Chondrocyte (in vitro differentiated cells): ENCODE measurements at places on chromosomes 7 and 10. TPM values are rescaled to one million over a fixed set of nuclear protein-coding genes. Genes with fewer than 3 reads are reported as not detected.

GRCh38 chr10:96255549-96256333 is 15.6 kb downstream of the BLNK start:
- no peak for DNase-seq
- no peak overlapping the region for H3K4me3 ChIP-seq
- H3K27me3 ChIP-seq, result no peaks in the 10 kb centered on the region
- no peaks in the 10 kb centered on the region for H3K36me3 ChIP-seq

DNA sequence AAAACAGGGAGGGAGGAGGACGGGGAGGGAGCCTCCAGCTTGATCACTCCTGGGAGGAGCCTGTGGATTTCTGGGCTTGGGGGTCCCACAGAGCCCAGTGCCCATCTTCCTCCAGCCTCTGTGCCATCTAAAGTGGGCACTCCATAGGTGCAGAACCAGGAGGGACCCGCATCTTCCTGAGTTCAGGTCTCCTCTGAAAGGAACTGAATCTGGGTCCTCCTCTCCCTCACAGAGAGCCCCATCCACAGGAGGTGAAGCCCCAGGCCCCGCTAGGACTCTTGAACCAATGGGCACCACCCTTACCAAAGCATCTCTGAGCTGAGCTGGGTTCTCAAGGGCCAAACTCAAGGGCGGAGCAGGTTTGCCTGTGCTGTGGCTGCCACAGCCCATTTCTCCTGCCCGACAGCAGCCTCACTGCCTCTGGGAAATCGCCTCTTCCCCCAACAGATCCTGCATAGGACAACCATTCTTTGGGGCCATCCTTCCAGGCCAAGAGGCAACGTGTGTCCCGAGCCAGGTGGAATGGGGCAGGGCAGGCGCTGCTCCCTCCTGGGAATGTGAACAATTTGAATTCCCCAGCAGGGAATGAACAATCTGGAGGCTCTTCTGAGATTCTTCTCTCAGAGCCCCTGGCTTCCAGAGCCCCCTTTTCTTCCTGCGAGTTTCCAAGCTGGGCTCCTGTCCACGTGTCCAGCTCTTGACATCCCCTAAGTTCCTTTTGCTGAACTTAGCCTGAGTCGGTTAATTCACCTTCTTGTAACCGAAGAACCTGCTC is 411.0 kb upstream of the FOXK1 start:
- H3K4me1 ChIP-seq, result no peaks in the 10 kb centered on the region
- no peak overlapping the region for H3K27ac ChIP-seq
- H3K4me3 ChIP-seq, result no peak overlapping the region
- DNase-seq, result no peak

- no peaks in the 10 kb centered on the region for H3K36me3 ChIP-seq
- DNase-seq, result no peak
- H3K27ac ChIP-seq, result no peak overlapping the region
- H3K4me1 ChIP-seq, result peaks cover 18% of the 10 kb centered on the region
- H3K27me3 ChIP-seq, result peaks cover 8% of the 10 kb centered on the region
Measured at GRCh38 chr7:29291723-29292618, 97.4 kb downstream of the CHN2 start.

GRCh38 chr10:133079836-133080682 is 7.7 kb upstream of the ADGRA1 start:
- H3K4me3 ChIP-seq, result no peak overlapping the region
- H3K36me3 ChIP-seq, result no peaks in the 10 kb centered on the region
- H3K27ac ChIP-seq, result no peak overlapping the region
- H3K4me1 ChIP-seq, result no peaks in the 10 kb centered on the region
- DNase-seq, result no peak
- peaks cover 18% of the 10 kb centered on the region for H3K27me3 ChIP-seq

DNA sequence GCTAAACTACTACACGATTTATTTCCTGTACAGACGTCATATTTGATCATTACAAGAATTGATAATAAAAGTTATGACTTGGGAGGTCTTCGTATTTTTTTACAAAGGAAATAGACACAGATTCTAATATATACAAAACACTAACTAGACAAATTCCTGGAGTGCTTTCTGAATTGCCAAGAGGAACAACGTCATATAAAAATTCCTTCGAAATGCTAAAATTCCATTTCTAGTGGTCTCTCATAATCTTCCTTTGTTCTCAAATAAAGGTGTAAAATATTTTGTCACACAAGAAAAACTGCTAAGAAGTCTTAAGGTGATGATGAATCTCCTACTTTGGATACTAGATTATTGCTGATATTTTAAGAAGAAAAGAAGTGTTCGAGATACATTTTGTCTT is 85.4 kb downstream of the CDK6 start:
- peaks cover 7% of the 10 kb centered on the region for H3K36me3 ChIP-seq
- no peak for DNase-seq
- H3K27me3 ChIP-seq, result no peaks in the 10 kb centered on the region
- H3K4me3 ChIP-seq, result no peak overlapping the region
- H3K4me1 ChIP-seq, result peaks cover 90% of the 10 kb centered on the region
- peak overlapping the region; percentile 86 for H3K27ac ChIP-seq

DNA sequence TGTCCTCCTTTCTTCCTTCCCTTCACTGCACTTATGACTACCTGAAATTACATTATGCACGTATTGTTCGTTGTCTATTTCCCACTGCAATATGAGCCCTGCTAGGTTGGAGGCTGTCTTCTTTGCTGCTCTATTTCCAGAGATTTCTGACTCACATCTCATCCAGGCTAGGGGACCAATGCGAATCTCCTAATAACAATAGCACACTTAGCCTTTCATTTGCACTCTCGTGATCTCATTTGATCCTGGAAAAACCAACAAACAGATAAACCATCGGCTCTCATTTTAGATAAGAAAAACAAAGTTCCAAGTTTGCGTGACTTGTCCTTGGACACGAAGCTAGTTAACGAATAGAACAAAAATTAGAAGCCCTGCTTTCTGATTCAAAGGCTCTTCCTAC is 1.4 kb downstream of the ZNF438 start:
- H3K36me3 ChIP-seq, result no peaks in the 10 kb centered on the region
- H3K27ac ChIP-seq, result no peak overlapping the region
- peaks cover 58% of the 10 kb centered on the region for H3K4me1 ChIP-seq
- no peak for DNase-seq
- H3K27me3 ChIP-seq, result no peaks in the 10 kb centered on the region
- no peak overlapping the region for H3K4me3 ChIP-seq

GRCh38 chr7:150972741-150973140 is 5.4 kb downstream of the KCNH2 start:
- H3K4me1 ChIP-seq, result peaks cover 8% of the 10 kb centered on the region
- no peak for DNase-seq
- H3K27me3 ChIP-seq, result peaks cover 39% of the 10 kb centered on the region
- peaks cover 1% of the 10 kb centered on the region for H3K36me3 ChIP-seq
- H3K4me3 ChIP-seq, result no peak overlapping the region

- no peak overlapping the region for H3K27ac ChIP-seq
- H3K27me3 ChIP-seq, result no peaks in the 10 kb centered on the region
- no peak for DNase-seq
- no peak overlapping the region for H3K4me3 ChIP-seq
Measured at GRCh38 chr10:53977267-53977666, 823.8 kb downstream of the PCDH15 start.

DNA sequence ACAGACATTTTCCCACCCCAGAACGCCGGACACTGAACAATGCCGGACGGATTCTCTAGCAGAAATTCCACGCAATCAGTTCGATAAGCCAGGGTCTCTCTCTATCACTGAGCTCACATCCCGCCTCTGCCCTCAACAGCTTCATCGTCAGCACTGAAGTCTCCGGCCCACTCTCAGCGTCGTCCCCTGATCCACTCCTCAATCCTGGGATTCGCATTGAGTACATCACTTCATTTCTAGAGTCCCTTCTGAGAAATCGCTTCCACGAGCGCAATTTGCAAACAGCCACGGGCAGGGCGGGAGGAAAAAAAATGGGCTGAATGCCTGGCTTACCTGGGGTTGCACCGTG is 365 bp downstream of the YME1L1 start:
- no peak for DNase-seq
- H3K4me1 ChIP-seq, result peaks cover 48% of the 10 kb centered on the region
- H3K4me3 ChIP-seq, result peak overlapping the region; percentile 92
- no peaks in the 10 kb centered on the region for H3K36me3 ChIP-seq
- H3K27ac ChIP-seq, result peak overlapping the region; percentile 99
- H3K27me3 ChIP-seq, result no peaks in the 10 kb centered on the region

DNA sequence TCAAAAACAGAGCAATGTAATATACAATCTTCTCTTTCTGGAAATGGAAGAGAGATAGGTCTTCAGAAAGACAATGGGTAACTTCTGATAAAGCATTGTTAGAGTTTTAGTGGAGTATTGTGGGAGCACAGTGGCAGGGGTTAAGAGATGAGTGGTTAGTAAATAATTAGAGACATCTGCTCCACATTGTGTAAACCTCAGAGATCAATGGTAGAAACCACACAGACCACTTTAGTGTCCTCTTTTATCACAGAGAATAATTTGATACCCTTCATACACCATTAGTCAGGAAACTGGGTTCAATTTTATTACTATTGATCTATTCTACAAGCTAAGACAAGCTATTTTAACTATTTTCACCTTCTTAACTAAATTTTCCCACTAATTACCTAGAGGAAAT is 35.9 kb upstream of the MAGI2 start:
- peaks cover 8% of the 10 kb centered on the region for H3K27me3 ChIP-seq
- H3K4me1 ChIP-seq, result peaks cover 3% of the 10 kb centered on the region
- no peaks in the 10 kb centered on the region for H3K36me3 ChIP-seq
- no peak overlapping the region for H3K4me3 ChIP-seq

DNA sequence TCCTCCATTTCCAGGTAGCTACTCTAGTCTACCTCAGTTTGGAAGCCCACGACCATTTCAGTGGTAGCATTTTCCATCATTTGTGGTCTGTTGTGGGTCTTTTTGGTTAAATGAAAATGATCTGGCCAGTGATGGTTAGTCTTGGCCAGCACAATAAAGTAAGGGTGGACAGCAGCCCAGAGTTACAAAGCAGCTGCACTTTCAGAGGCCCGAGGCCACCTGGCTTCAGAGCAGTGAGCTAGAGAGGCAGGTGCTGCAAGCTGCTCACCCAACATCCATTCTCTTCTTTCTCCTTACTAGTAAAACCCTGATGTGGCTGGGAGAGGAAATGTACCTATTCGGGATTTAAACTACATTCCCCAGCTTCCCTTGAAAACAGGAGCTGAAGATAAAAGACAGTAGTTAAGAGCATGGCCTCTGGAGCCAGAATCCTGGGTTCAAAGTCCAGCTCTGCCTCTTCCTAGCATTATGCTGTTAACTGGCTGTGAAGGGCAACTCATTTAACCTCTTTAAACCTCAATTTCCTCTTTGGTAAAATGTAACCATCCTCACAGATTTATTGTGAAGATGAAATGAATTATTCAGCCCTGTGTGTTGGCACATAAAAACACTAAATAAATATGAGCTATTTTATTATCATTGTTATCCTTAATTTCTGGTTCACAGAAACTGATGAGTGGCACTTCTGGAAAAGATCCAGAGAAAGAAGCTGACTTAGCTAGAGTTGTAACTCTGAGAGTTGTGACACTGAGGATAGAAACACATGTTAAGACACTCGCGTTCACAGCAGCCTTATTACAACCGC is 517.4 kb downstream of the PARD3 start:
- H3K27ac ChIP-seq, result no peak overlapping the region
- no peak for DNase-seq
- peaks cover 58% of the 10 kb centered on the region for H3K4me1 ChIP-seq
- H3K27me3 ChIP-seq, result no peaks in the 10 kb centered on the region
- no peaks in the 10 kb centered on the region for H3K36me3 ChIP-seq

DNA sequence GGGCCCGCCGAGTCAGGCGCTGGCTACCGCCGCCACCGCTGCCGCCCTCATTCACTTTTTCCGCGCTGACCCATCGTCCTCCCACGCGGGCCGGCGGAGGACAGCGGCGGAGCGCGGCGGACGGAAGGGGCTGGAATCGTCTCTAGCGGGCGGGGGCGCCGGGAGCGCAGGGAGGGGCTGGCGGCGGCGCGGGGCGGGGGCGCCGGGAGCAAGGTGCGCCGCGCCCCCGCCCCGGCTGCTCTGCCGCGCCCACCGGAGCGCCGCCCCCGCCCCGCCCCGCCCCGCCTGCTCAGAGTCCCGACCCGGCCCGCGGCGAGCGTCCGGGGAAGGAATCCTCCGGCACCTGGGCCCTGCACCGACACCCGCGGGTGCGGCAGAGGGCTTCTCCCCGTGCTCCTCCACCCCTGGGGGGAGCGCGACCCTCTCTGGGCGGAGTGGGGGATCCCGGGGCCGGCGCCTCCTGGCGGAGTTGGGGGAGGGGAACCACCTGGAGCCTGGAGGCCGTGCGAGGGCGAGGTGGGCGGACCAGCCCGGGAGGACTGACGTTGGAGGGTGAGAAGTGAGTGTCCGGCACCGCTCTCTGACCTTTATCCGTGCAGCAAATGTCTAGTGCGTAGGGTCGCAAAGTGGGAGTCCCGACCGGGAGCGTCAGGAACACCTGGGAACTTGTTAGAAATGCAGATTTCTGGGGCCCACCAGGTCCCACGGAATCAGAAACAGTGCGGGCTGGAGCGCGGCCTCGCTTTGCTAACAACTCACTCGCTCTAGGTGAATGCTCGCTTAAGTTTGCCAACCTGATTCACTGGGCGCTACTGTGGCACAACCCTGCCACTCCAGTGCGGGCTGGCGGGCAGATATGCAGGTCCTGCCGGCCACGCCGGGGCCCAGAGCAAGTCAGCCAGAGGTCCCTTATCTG is at the start of gene COBL:
Gene COBL (minus strand): TSS at position 144 of the 916 bp plus-strand sequence. CDS start 176 bp downstream, outside the sequence.
- H3K36me3 ChIP-seq, result no peaks in the 10 kb centered on the region
- no peak within 1 kb of the TSS for H3K27ac ChIP-seq
- peaks cover 11% of the 10 kb centered on the region for H3K4me1 ChIP-seq
- peaks cover 61% of the 10 kb centered on the region for H3K27me3 ChIP-seq
- DNase-seq, result no peak

- no peak for DNase-seq
- peaks cover 42% of the 10 kb centered on the region for H3K4me1 ChIP-seq
- H3K27me3 ChIP-seq, result peaks cover 6% of the 10 kb centered on the region
- peaks cover 2% of the 10 kb centered on the region for H3K36me3 ChIP-seq
- H3K27ac ChIP-seq, result no peak overlapping the region
Measured at GRCh38 chr10:28942012-28942411, 264.7 kb downstream of the BAMBI start.

- H3K4me3 ChIP-seq, result no peak overlapping the region
- no peak for DNase-seq
- peaks cover 3% of the 10 kb centered on the region for H3K27me3 ChIP-seq
- H3K27ac ChIP-seq, result no peak overlapping the region
Measured at GRCh38 chr10:70537398-70538194, 59.0 kb downstream of the PALD1 start.

DNA sequence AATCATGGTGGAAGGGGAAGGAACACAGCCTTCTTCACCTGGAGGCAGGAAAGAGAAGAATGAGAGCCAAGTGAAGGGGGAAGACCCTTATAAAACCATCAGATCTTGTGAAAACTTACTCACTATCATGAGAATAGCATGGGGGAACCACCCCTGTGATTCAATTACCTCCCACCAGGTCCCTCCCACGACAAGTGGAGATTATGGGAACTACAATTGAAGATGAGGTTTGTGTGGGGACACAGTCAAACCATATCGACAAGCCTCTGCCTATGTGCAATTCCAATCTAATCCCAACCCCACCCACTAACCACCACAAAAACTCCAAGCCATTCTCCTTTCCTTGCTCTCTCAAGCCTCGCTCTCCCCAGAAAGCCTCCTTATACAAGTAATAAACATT is 69.2 kb downstream of the TAC1 start:
- no peak for DNase-seq
- H3K36me3 ChIP-seq, result no peaks in the 10 kb centered on the region
- H3K27ac ChIP-seq, result no peak overlapping the region
- no peak overlapping the region for H3K4me3 ChIP-seq
- H3K4me1 ChIP-seq, result no peaks in the 10 kb centered on the region

Gene GNAT3
- total RNA-seq, result not detected in 3 replicates

Gene GDF10
- total RNA-seq, result 0.31 to 3.2 TPM (median 0.67 TPM) in 3 replicates

Gene TRDMT1
- 3.1 to 6.4 TPM (median 4.7 TPM) in 3 replicates for total RNA-seq
